CD4-positive, alpha-beta memory T cell (primary cell): ENCODE measurements at places on chromosomes 7 and 10. TPM values are rescaled to one million over a fixed set of nuclear protein-coding genes. Genes with fewer than 3 reads are reported as not detected.

DNA sequence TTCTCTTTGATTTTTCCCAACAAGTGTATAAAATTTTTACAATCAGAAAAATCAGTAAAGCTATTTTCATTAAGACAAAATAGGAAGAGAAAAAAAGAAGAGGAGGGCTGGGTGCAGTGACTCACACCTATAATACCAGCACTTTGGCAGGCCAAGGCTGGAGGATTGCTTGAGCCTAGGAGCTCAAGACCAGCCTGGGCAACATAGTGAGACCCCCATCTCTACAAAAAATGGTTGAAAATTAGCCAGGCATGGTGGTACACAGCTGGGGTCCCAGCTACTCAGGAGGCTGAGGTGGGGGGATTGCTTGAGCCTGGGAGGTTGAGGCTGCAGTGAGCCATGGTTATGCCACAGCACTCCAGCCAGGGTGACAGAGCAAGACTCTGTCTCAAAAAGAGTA, 172.3 kb downstream of the AKR1D1 start:
- H3K36me3 ChIP-seq = no peaks in the 10 kb centered on the region
- H3K4me3 ChIP-seq = no peak overlapping the region
- no peaks in the 10 kb centered on the region for H3K4me1 ChIP-seq
- H3K27ac ChIP-seq = no peak overlapping the region
- H3K27me3 ChIP-seq = no peaks in the 10 kb centered on the region
- DNase-seq = no peak

GRCh38 chr7:81120803-81121202, 202.0 kb upstream of the SEMA3C start:
- no peaks in the 10 kb centered on the region for H3K27me3 ChIP-seq
- no peak overlapping the region for H3K4me3 ChIP-seq
- no peaks in the 10 kb centered on the region for H3K4me1 ChIP-seq
- no peaks in the 10 kb centered on the region for H3K36me3 ChIP-seq

DNA sequence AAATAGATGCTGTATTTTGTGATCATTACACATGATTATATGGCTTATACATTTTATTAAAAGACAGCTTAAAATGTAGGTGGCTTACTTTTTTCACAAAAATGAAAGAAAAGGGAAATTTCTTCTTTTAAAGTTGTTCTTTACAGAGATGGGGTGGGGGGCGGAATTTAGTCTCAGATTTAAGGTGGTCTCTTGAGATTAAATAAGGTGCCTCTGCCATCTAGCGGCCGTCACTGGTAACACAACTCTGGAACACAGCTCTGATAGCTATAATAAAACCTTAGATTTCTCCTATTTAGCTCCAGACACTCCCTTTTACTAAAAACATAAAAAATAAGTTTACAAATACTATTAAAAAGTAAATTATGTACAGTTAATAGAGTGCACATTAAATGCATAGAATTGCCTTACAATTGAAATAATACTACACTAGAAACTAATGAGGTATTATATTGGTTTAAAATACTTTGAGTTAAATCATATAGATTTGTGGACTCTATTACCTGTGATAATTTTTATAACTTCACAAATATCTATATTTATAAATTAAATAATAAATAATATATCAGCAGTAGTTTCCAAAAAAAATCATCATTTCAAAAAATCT, 210.9 kb downstream of the DGKB start:
- peaks cover 3% of the 10 kb centered on the region for H3K27me3 ChIP-seq
- no peaks in the 10 kb centered on the region for H3K36me3 ChIP-seq
- no peak overlapping the region for H3K27ac ChIP-seq
- no peak overlapping the region for H3K4me3 ChIP-seq
- H3K4me1 ChIP-seq = no peaks in the 10 kb centered on the region

- H3K27me3 ChIP-seq = no peaks in the 10 kb centered on the region
- no peak overlapping the region for H3K4me3 ChIP-seq
- H3K4me1 ChIP-seq = no peaks in the 10 kb centered on the region
- H3K27ac ChIP-seq = no peak overlapping the region
These were observed 95.3 kb upstream of the RET start for GRCh38 chr10:42981358-42982236.

DNA sequence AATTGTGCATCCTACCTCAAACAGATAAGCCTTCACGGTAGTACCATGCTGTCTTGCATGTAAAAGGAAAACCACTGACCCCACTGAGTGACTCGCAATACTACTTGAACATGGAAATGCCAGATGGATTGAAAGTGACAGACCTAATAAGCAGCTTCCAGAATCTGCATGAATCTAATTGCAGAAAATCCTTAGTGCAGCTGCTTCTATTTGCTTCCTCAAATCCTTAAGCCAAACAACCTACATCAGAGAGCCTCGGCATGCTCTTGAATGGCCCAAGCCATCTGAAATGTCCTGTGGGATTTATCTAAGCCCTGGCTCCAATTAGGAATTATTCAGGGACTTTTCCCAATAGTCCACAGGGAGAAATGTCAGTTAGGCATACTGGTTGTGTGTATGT, 509.5 kb upstream of the CELF2 start:
- no peak overlapping the region for H3K27ac ChIP-seq
- no peak for DNase-seq
- no peaks in the 10 kb centered on the region for H3K4me1 ChIP-seq
- H3K4me3 ChIP-seq = no peak overlapping the region

The APBB1IP gene
- total RNA-seq = 106 TPM

DNA sequence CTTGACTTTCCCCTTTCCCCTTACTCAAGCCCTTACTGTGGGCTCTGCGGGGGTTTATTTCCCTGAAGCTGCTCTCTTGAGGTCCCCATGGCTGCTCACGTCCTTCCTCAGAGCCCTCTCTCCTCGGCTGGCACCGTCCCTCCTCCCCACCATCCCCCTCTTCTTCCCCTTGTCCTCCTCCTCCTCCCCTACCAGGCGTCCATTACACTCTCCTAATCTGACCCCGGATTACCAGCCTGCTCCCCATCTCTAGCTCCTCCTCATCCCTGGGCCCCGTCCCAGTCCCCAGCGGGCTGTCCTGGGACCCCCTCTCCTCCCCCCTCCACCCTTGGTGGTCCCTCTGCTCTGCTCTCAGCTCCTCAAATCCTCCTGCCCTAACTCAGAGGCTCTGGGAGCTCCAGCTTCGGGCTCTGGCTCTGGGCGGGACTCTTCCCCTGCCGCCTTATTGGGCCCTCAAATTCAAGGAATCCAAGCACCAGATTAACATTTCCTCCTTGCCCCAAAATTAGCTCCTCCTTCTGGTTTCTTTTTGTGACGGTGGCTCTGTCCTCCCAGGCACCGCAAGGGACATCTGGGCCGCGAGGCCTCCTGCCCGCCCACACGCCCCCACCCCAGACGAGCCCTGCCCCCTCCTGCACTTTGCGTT, 48.5 kb upstream of the LEP start:
- H3K36me3 ChIP-seq = no peaks in the 10 kb centered on the region
- no peaks in the 10 kb centered on the region for H3K4me1 ChIP-seq
- DNase-seq = no peak
- no peak overlapping the region for H3K27ac ChIP-seq

The ERLIN1 gene
- 11.6 TPM for total RNA-seq

The ZNF735 gene
- not detected for total RNA-seq

The RAB19 gene
- 3.2 TPM for total RNA-seq

DNA sequence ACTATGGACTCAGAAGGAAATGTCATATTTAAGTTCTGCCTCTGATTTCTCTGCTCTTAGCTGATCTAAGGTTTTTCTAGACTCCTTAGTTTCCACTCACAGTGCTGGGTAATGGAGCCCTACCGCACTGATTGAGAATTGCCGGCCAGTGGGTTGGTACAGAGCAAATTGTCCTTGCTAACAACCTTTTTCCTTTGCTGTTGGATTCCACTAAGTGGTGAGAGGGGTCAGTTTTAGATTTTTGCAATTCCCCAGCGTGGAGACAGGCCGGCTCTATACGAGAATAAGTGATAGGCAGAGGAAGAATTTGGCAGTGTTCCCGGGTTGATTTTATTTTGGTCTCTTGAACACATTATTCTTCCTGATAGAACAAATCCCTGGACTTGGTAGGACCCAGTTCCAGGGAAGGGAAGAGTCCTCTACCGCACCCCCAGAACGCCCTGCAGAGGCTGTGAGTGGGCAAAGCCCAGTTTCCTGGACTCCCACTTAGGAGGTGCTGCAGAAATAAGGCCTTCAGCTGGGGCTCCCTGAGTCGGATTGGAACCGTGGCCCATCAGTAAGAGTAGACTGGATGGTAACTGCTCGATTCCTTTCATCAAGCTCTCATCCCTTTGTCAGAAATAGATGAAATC, 3.0 kb upstream of the NRP1 start:
- H3K36me3 ChIP-seq = no peaks in the 10 kb centered on the region
- peaks cover 17% of the 10 kb centered on the region for H3K27me3 ChIP-seq
- DNase-seq = no peak
- H3K4me3 ChIP-seq = no peak overlapping the region
- H3K4me1 ChIP-seq = peaks cover 20% of the 10 kb centered on the region

- DNase-seq = no peak
- no peaks in the 10 kb centered on the region for H3K36me3 ChIP-seq
- no peak overlapping the region for H3K4me3 ChIP-seq
- no peaks in the 10 kb centered on the region for H3K27me3 ChIP-seq
- no peak overlapping the region for H3K27ac ChIP-seq
These were observed 32.3 kb upstream of the KCNMA1 start for GRCh38 chr10:77669892-77670291.

- no peak overlapping the region for H3K27ac ChIP-seq
- H3K36me3 ChIP-seq = no peaks in the 10 kb centered on the region
- H3K4me3 ChIP-seq = no peak overlapping the region
These were observed 305.4 kb downstream of the CSTF2T start for GRCh38 chr10:51394039-51394438.

- DNase-seq = no peak
- no peaks in the 10 kb centered on the region for H3K36me3 ChIP-seq
- H3K4me1 ChIP-seq = no peaks in the 10 kb centered on the region
- no peak overlapping the region for H3K4me3 ChIP-seq
- no peaks in the 10 kb centered on the region for H3K27me3 ChIP-seq
- no peak overlapping the region for H3K27ac ChIP-seq
These were observed 112.3 kb downstream of the HTR7 start for GRCh38 chr10:90745565-90745964.

- DNase-seq = no peak
- no peak overlapping the region for H3K4me3 ChIP-seq
- no peak overlapping the region for H3K27ac ChIP-seq
- no peaks in the 10 kb centered on the region for H3K36me3 ChIP-seq
These were observed 25.0 kb upstream of the CDH23 start for GRCh38 chr10:71371750-71372166.

- no peak for DNase-seq
- H3K27ac ChIP-seq = no peak within 1 kb of the TSS
- H3K27me3 ChIP-seq = no peaks in the 10 kb centered on the region
- no peaks in the 10 kb centered on the region for H3K36me3 ChIP-seq
These were observed at the start of the genes ATP6V0A4 and TMEM213 for GRCh38 chr7:138797715-138798320. ATP6V0A4 (minus strand) TSS chr7:138798196; CDS start chr7:138771247, 26,949 bp downstream. TMEM213 (plus strand) TSS chr7:138797994; CDS start chr7:138798105, 111 bp downstream.

DNA sequence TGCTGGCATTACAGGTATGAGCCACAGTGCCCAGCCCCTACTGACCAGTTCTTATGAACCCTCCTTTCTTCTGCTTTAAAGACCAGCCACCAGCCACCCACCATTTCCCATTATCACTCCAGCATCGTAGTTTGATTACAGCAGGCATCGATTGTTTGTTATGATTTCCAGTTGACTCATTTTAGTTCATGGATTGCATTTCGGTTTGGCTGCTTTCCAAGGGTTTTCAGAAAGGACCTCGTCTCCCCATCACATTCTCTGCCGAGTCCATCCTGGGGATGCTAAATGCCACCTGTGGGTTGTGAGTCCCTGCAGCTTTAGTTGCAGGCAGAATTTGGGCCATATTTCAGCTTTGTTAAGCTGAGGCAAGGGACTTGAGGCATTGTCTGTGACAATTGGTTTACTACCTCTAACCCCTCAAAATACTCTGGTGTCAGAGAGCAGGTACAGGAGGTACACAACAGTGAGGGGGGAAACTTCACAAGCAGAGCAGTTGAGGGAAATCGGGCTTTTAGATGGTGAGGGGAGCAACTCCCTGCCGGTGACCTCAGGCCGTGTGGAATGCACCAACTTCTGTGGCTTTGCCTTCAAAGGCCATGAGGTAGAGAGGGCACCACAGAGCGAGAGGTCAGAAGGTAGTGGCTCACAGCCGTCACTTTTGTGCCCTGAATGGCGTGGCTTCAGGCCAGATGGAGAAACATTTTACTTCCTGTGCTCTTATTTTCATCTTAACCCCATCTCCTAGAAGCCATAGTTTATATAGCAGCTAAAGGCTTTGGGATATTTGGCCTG, 203.8 kb downstream of the CCDC3 start:
- no peaks in the 10 kb centered on the region for H3K27me3 ChIP-seq
- H3K36me3 ChIP-seq = no peaks in the 10 kb centered on the region
- H3K27ac ChIP-seq = no peak overlapping the region
- H3K4me3 ChIP-seq = no peak overlapping the region
- no peak for DNase-seq

The SFTPA2 gene
- total RNA-seq = not detected

DNA sequence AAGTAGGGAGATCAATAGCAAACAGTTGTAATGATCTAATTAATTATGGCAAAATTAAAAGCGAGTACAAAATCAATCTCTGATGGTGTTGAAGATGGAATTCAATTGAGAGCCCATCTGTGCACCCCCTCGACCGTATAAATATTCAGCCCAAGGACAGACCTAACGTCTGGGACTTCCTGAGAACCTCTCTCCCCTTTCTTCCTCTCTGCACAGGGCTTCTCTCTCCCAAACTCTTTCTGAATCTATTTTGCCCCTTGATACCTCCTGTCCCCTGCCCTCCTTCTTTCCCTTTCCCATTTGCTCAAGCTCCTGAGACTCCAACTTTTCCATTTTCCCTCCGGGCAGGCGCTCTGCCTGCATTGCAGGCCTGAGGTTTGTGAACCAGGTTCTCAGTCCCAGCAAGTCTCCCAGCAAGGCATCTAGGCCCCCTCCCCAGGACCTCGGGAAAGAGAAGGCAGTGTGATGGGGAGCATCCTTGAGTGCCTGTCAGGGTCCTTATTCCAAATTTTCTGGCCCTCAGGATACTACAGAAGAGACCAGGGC, 8.5 kb upstream of the PAX2 start:
- peaks cover 13% of the 10 kb centered on the region for H3K4me1 ChIP-seq
- H3K27me3 ChIP-seq = peaks cover 53% of the 10 kb centered on the region
- no peaks in the 10 kb centered on the region for H3K36me3 ChIP-seq
- H3K27ac ChIP-seq = no peak overlapping the region

- no peaks in the 10 kb centered on the region for H3K36me3 ChIP-seq
- no peak for DNase-seq
- H3K27me3 ChIP-seq = no peaks in the 10 kb centered on the region
- no peaks in the 10 kb centered on the region for H3K4me1 ChIP-seq
- H3K27ac ChIP-seq = no peak overlapping the region
- H3K4me3 ChIP-seq = no peak overlapping the region
These were observed 54.3 kb upstream of the TNRC18 start for GRCh38 chr7:5477723-5478531.

- no peak overlapping the region for H3K27ac ChIP-seq
- no peak overlapping the region for H3K4me3 ChIP-seq
- H3K36me3 ChIP-seq = no peaks in the 10 kb centered on the region
- DNase-seq = no peak
- no peaks in the 10 kb centered on the region for H3K4me1 ChIP-seq
These were observed 480.6 kb downstream of the IPMK start for GRCh38 chr10:57786850-57787750.

- H3K36me3 ChIP-seq = no peaks in the 10 kb centered on the region
- DNase-seq = no peak
These were observed 227.3 kb downstream of the TWIST1 start for GRCh38 chr7:18890134-18890533.

The PSD gene
- total RNA-seq = 4.9 TPM

GRCh38 chr7:10643545-10643944, 330.1 kb upstream of the PHF14 start:
- no peak overlapping the region for H3K27ac ChIP-seq
- no peak overlapping the region for H3K4me3 ChIP-seq
- DNase-seq = no peak
- no peaks in the 10 kb centered on the region for H3K36me3 ChIP-seq
- H3K4me1 ChIP-seq = no peaks in the 10 kb centered on the region
